ENCODE measurements at places on chromosomes 5 and 9.
A peak's percentile ranks its signal among the peaks of the same experiment; 100 is the strongest.

GRCh38 chr9:124357721-124358361 is 57.4 kb downstream of the PSMB7 start:
- DNase-seq, result no peak

GRCh38 chr5:168047043-168047668 is 244.3 kb upstream of the WWC1 start:
- DNase-seq, result no peak

GRCh38 chr5:141512390-141512910 is 23.6 kb downstream of the PCDHGC5 start:
- peak; percentile 80 for DNase-seq

DNA sequence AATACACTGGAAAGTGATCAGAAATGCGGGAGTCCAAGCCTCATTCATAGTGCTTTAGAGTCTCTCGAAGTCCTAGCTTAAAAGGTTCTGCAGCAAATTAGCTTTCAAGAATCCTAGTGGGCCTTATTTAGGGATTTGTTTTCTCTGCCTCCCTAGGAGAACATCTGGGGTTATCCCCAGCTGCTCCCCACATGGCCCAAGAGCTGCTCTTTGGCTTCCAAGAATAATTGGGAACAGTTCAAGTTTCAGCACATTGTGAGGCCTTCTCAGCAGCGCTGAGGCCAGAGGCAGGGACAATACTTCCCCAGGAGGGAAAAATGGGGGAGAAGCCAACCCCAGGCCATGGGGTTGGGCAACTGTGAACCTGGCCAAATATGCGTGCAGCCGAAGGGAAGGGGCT is 108.7 kb downstream of the LIFR start:
- DNase-seq, result no peak

DNA sequence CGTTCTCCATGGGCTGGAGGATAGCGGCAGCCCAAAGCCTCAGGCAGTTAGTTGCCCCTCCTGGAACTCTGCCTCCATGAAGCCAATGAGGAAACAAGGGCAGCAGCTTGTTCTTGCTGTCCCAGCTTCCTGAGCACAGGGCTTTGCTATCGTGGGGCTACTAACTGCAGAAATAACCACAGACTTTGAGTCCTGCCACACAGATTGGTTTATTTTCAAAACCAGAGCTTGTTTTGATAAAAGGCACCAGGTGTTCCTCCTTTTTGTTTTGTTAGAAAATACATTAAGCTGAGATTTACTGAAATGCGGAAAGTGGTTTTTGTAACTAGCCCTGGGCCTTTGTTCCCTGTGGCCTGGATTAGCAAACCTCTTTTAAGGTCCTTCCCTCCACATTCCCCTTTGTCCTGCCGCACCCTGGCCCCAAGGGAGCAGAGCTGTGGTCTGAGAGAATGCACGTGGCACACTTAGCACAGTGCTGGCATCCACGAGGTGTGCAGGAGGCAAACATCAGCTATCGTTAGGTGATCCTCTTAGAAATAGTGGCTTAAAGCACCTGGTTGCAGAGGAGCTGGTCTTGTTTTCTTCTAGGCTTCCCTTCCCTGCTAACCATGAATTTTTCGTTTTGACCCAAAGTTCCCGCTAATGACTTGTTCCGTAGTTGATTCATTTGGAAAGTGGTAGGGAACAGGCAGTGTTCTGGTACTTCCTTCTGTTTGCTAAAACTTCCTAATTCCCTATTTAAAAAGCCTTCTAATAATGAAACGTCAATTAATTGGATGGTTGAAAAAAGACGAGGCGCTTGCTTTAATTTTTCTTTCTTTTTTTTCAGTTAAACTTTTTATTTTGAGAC is 21.5 kb downstream of the MVB12B start:
- DNase-seq, result no peak

DNA sequence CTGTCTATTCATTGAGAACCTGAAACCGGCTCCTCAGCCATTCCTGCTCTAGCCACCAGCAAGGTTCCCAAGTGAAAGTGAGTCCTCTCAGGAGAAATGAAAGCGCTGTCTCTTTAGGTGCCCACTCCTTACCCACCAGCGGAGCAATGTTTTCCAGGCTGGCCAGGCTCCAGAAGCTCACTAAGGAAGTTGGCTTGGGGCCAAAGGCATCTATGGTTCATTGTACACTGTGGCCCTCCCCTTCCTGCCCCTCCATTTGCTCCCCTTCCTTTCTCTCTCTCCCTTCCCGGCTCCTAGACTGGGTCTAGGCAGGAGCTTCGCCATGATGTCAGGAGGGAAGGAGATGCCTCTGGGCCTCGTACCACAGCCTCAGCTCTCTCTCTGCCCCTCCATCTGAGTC is 1.1 kb upstream of the GABRP start:
- DNase-seq, result no peak

DNA sequence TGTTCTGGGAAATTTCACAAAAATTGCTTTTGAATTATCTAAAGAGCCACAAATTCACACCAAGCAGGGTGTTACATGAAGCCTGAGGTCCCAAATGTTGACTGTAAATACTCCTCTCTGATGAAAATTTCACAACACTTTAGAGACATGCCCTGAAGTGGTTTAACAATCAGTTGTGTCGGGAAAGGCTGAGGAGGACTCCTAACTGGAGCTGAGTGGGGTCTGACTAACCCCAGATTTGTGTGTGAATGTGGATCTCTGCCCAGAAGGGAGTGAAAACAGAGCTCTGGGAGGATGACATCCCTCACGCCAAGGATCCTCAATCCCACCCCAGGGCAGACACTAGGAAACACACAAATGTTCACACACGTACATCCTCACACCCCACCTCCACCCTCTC is 31.1 kb upstream of the GRXCR2 start:
- DNase-seq, result no peak

DNA sequence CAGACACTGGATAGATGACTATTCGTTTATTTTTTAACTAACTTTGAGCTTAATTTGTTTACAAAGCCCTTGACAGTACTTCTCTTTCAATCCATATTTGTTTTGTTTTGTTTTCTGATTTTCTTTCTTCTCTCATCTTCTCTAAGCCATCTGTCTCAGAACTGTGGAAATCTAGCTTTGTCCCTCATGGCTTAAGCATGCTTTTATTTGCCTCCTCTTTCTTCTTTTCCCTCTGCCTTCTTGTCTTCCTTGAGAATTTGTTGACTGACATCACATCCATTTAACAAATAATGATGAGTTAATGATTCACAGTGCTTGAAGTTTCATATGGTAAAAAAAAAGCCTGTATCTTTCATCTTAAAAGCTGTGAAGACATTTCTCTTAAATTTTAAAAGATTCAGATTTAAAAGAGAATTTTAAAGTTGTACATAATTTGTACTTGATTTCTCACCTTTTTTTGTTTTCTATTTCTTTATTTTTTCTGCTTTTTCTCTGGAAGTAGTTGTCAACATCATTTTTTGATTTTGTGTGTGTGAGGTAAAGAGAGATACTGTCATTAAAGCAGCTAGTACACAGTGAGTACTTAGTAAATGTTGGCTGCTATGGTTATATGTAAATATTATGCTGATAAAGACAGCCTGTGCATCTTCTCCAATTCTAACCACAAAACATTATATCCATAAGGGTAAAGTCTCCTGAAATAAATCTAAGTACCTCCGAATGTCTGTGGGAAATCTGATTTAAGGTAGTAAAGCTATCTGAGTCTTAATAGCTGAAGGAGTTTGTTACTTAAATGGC is 13.9 kb upstream of the SGCD start:
- no peak for DNase-seq

- no peak for DNase-seq
Observed at GRCh38 chr5:56607074-56607473, 208.3 kb upstream of the MAP3K1 start.

DNA sequence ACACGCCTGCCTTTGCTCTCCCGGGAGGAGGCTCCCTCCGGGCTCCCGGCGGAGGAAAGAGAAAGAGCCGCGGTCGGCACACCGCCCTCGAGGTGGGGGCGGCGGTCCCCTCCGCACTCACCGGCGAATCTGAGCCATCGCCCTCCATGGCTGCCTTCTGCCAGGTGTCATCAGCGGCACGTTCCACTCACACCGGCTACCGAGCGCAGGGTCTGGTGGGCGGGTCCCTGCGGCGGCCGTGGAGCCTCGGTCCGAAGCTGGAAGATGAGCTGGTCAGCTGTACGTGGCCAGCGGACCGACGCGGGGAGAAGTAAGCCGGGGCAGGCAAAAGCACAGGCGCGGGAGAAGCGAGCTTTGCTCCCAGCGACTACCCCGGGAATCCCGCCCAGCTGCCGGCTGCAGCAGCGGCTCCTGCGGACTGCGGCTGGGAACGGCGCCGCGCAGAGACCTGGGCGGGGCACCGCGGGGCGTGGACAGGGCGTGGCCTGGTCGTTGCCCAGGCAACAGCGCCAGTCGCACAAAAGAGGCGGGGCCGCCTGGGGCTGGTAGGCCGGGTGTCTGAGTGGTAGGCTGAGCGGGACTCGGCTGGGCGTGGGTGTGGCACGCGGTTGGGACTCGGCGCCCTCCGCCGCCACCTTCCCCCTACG is at the start of gene TRIM36:
Gene TRIM36, minus strand, starts transcription at position 422 of the 647 bp plus-strand sequence. Its CDS starts 274 bp downstream, at position 148.
- DNase-seq, result peak; percentile 83

DNA sequence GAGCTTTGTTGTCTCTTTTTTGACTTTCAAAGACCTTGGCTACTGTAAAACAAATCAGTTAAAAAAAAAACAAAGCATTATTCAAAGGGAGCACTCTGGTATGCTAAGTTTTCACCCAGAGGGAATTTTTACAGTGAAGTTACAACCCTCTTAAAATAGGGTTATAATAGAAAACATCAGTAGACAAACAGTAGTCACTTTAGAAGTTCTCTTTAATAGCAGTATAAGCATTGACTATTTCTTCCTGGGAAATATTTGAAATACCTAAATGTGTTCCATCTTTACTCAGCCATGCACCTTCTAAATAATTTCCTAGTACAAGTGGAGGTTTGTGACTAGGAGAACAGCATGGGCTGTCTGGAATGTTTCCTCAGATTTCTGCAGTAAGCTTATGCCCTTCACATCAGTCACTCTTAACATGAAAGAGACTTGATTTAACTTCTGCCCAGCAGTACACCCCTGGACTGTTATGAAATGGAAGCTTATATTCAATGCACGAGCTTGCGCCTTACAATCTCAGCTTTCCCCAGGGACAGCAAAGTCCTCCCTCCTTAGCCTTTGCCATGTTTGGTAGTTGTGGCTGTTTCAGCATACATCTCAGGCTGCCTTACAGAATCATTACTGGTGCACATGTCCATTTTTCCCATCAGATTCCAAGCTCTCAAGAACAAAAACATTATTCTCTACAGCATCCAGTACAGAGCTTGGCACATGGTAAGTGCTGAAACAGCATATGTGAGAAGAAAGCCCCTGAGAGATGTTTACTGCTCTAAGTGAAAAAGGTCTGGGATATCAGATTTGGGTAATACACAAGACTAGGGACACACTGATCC is 191.5 kb downstream of the ZNF608 start:
- DNase-seq, result no peak

GRCh38 chr5:88671106-88671504 is 211.9 kb downstream of the MEF2C start:
- no peak for DNase-seq

DNA sequence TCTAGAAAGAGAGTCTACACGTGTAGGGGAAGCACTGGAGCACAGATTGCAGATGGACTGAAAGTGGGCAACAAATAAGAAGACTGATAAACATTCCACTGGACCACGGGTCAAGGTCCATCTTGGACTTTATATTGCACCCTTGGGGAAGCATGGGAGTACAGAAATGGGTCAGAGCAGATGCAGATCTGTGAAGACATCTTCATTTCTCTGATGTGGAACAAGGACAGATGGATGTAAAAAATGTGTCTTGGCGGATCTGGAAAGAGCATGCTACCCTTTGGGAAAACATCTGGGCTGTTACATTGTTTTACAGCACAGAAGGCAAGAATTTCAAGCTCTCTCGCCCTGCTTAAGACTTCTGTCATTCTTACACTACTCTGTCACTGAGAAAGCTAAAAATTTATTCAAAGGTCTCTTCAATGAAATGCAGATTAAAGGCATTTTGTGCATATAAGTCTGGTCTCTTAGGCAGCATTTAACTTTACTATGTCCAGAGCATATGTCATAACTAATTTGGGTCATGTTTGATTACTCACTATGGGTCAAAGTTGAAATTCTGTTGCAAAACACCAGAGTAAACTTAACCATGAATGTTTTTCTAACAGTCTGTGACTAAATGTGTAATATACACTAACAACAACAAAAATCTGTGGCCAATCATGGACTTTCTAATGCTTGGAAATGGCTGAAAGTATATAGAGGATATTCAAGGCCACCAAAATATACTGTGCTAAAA is 756.4 kb upstream of the DMAC1 start:
- DNase-seq, result no peak

- no peak for DNase-seq
Observed at GRCh38 chr5:132418881-132419280, 49.4 kb downstream of the SLC22A5 start.

DNA sequence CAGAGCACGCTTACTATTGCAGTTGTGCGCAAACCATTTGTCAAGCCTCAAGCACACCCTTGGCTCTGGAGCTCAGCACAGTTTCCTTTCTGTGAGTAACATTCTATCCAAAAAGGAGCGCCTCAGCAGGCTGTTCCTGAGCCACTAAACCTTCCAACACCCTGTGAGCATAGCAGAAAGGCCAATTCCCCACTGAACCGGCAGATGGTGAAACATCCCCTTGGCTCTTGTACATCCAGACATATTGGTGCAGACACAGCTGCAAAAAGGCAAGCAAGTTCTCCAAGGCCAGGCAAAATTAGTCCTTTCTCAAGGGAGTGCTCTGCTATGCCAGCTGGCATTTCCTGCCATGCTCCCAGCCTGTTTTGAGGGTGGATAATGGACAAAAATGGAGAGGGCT is 44.1 kb upstream of the CEMIP2 start:
- no peak for DNase-seq
